ENCODE measurements at places on chromosomes 2 and 18. TPM values are rescaled to one million over a fixed set of nuclear protein-coding genes. Genes with fewer than 3 reads are reported as not detected.

Gene CMPK2
- 12.7 TPM for total RNA-seq

Gene EFR3B
- 2.2 TPM for total RNA-seq

Gene SLC4A3
- total RNA-seq: 11.4 TPM

- no peak for DNase-seq
Observed at GRCh38 chr2:143056550-143056949, 72.7 kb upstream of the ARHGAP15 start.

Gene CCNT2
- 22.8 TPM for total RNA-seq

DNA sequence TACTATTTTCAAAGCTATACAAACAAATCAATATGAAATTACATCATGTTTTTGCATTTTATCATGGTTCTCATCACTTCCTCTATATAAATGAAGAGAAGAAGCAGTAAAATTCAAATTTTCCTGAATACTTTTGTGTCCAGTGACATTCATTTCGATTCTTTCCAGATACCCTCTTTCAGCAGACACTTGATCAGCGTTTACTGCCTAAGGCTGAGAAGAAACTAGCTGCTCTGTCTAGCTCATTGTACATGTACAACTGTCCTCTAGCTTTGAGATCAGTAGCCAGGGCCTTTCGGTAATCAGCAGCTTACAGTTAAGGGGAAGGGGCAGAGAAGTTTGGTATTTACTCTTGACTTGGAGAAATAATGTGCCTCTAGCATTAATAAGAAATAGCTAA is 4.8 kb downstream of the VRK2 start:
- DNase-seq: no peak

Gene RRM2
- total RNA-seq: 130 TPM

GRCh38 chr2:135985826-135986393 is 484 bp upstream of the DARS1 start:
- no peak for DNase-seq

GRCh38 chr2:9668687-9669345 is 38.0 kb upstream of the YWHAQ start:
- DNase-seq: no peak

Gene OSGEPL1
- 20.1 TPM for total RNA-seq

- no peak for DNase-seq
Observed at GRCh38 chr2:197328461-197328860, 17.9 kb upstream of the ANKRD44 start.

Gene UGT1A8
- not detected for total RNA-seq

- no peak for DNase-seq
Observed at GRCh38 chr18:2840521-2840920, 6.3 kb upstream of the EMILIN2 start.

DNA sequence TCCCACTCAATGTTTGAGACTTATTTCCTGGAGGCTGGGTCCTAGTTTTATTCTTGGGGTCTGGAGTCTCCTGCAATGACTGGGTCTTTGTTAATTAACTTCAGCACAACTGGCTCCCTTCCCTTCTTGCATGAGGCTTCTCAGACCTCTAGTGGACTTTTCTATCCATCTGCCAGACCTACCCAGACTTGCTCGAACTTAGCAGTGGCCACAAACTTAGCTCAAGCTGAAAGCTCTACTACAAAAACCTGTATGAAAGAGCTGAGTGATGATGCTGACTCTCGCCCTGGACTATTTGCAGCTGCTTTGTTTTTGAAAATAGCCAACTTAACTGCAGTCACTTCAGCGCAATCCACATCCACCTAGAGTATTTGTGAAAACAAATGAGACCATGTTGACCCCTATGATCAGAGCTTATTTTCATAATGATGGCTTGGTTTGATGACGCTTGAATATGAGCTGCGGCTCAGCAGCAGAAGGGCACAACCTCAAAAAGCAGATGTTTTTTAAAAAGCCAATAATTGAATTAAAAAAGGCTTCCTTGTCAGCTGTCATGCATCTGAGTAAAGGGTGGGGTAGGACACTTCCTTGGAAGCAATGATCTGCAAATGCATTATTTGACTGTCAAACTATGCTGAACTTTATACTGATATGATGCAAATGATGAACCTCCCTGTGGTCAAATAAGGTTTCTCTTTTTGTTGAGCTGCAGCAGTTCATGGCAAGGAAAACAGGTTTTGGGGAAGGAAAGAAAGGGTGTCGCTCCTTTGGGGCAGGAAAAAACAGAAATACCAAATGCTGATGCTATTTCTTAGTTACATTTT is 10.6 kb upstream of the ANXA4 start:
- no peak for DNase-seq

GRCh38 chr2:15733867-15734673 is 142.4 kb downstream of the DDX1 start:
- DNase-seq: peak; percentile 36

DNA sequence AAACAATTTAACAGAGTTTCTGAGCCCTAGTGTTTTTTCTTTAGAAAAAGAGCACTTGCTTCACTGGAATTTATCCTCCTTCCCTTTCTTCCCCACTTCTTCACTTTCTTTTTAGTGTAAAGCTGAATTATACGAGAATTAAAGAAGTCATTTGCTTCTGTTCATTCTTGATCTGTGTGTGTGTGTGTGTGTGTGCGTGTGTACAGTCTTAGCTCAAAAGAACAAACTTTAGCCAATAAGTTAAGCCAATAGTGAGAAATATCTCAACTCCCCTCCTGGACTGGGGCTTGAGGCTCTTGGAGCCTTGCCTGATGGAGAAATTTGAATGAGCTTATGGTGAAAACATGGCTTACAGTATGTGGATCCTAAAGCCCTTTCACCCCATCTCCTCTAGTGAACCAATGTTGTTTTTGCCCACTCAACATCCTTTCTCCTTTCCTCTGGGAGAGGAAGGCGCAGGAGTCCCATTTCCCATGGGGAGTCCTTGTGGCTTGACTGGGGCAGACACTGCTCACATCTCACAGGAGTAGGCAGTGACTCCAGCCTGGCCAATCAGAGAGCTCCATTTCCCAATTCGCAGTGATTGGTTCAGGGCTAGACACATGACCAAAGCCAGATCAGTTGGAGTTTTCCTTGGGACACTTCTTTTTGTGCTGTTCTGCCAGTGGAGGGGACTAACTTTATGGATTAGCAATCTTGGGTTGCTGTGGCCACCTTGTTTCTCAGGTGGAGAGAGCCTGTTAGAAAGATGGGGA is 16.3 kb upstream of the MYO3B start:
- no peak for DNase-seq

Gene EVX2
- not detected for total RNA-seq

Gene IL1F10
- not detected for total RNA-seq

Gene NOL4
- total RNA-seq: not detected

DNA sequence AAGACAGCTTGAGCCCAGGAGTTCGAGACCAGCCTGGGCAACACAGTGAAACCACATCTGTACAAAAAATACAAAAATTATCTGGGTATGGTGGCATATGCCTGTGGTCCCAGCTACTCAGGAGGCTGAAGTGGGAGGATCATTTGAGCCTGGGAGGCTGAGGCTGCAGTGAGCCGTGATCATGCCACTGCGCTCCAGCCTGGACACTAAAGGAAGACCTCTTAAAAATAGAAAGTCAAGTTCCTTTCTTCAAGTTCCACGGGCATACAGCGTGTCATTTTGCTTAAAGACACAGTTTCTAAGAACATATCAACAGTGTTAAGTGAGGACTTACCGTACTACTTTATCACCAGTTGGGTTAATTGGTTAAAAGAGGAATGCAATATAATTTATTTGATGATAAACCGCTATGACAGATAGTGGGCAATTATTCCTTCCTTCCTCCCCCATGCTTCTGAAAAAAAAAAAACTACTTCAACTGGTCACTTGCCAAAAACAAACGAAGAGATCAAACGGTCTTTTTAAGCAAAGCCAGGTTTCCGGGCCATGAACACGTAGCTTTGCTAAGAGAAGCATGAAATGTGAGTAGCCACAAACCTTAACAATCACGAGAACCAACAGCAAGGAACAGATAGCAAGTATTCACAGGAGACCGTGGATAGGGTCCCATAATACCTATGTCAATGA is 21.4 kb downstream of the AP1S3 start:
- DNase-seq: peak; percentile 59

DNA sequence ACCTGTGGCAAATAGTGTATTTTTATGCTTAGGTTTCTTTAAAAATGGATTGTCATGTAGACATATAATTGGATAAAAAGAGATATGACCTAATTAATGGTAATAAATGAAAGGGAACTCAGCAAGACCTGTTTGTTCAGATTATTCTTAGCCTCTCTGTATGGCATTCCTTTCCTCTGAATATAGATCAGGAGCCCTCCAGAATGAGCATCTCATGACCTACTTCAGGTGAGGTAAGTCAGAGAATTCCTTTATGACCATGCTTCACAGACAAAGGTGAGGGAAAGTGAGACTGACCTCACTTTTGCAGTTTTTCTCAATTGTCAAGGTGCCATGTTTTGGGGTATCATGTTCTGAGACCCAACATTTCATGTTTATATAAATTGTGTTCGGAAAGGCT is 1744.3 kb upstream of the PIK3C3 start:
- no peak for DNase-seq

DNA sequence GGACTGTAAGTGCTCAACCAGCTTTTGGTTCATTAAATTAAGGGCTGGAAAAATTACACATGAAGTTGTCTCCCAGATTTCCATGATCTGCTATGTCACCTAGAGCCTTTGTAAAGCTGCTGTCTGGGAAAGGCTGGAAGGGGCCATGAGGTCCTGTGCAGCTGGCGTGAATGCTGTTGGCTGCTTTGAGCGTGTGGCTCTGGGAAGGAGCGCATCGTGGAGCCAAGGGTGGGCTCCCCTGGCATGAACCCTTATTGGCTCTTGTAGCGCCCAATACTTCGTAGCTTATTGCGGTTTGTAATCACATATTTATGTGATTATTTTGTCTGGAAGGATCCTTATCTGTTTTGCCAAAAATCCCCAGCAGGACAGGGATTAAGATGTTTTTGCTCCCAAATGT is 70.5 kb upstream of the LMAN1 start:
- DNase-seq: no peak

DNA sequence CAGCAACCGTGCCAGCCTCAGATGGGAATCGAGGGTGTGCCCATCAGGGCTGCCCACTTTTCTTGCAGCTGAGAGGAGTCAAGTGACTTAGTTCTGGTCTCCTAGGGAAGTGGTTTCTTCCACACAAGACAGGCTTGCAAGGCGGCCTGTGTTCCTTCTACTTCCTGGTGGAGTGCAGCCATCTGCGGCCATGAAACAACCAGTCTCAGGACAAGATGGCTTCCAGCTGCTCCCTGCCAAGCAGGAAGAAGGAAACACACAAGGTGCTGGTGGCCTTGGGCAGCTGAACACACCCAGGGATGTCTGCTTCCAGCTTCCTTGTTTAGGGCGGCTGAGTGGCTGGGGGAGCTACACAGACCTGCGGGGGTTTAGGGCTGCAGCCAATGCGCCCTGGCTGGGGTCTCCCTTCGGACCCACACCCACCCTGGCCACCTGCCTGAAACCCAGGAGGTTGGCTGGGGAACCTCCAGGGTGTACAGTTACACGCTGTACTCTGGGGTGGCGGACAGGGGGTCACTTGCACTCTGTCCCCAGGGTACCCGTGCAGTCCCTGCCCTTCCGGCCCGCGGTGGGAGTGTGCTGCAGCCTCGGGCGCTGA is 34.7 kb downstream of the PTPN18 start:
- no peak for DNase-seq

DNA sequence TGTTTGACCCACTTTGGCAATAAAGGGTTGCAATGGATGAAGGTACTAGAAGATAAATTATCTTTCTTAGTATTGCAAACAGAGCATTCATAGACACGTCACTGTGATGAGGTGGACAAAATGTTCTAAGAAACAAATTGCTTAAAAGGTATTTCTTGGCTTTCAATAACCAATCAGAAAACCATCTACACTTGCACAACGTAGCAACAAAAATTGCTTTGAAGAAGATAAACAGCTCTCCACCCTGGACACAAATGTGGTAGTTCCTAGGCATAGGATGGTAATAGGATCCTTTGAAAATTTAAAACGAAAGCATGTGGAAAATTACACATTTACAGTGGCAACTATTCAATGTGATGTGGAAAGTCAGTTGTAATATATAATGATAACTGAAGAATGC is 439.9 kb upstream of the ETAA1 start:
- DNase-seq: no peak

DNA sequence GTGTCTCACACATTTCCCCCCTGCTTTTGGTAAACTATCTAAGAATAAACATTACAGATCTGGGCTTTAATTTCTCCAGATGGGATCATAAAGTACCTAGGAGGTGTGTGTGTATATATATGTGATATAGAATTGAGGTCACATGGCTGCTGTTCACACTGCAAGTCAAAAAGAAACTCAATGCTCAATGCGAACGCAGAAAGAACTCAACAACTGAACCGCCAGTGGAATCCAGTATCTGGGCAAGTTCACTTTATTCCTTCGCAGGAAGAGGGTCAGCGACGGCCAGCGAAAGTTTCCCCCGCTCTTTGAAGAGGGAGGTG is 17.7 kb downstream of the POU3F3 start:
- no peak for DNase-seq

DNA sequence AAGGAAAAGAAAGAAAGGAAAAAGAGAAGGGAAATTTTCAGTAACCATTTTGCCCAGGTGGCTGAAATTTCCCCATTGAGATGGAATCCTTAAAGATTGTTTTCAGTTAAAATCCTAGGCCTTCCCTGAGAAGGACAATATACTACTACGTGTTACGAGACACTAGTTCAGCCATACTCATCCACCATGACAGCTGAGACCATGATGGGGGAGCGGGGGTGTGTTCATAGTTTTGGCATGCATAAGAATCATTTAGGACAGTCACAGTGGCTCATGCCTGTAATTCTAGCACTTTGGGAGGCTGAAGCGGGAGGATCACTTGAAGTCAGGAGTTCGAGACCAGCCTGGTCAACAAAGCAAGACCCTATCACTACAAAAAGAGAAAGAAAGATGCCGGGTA is 28.0 kb downstream of the PLA2R1 start:
- DNase-seq: no peak

Gene GPR17
- 0.45 TPM for total RNA-seq

- no peak for DNase-seq
Observed at GRCh38 chr2:118808429-118808809, 39.0 kb downstream of the EN1 start.

DNA sequence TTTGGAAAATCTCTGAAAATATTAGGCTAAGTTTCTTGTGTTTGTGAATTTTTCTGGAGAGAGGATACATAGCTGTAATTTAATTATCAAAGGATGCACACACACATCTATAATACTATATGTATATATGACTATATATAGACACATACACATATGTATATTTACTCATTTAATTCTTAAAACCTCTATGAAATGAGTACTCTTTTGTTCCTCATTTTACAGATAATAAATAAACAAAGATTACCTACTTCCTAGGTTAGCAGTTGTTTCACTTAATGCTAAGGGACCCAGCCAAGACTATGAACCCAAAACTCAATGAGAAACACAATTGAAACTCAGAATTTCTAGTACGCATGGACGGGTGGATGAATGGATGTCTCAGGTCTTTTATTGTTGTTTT is 145.6 kb downstream of the BCL2 start:
- no peak for DNase-seq

- no peak for DNase-seq
Observed at GRCh38 chr2:3184167-3184566, 193.5 kb downstream of the EIPR1 start.

DNA sequence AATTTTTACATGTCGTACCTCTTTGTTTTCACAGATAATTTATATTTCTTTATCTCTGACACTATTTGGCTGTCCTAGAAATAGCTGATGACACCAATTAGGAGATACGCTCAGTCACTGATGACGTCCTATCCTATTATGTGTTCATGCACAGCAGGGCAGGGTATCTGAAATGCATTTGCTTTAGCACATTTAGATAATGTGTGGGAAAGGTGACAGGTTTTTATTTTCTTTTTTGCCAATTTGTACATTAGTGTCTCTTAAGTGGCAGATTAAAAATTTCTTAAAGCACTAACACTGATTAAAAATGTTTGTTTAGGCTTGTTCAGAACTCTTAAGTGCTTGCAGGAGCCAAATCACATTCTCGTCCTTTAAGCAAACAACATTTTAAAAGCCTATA is 39.7 kb downstream of the CDC42EP3 start:
- DNase-seq: no peak

All from A172 (cell line).